Adipocyte (in vitro differentiated cells): ENCODE measurements at places on chromosomes 1 and 21.

- no peak for DNase-seq
These were observed 36.4 kb downstream of the YARS1 start for GRCh38 chr1:32780628-32781234.

DNA sequence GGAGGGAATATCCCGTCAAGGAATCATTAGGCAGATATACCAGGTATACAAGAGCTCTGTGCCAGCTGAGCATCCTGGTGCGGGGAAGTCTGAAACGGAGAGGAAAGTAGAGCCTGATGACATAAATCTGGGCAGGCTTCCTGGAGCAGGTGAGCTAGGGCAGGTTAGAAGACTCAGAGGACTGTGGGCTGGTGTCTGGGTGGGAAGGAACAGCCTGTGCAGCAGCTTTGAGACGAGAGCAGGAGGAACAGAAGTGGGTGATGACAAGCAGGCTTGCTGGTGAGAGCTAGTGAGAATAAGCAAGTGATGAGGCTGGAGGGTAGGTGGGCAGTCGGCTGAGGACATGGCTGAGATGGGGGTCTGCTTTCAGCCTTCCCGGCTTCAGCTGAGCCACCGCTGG, 6.7 kb downstream of the CELSR2 start:
- DNase-seq, result no peak

- no peak for DNase-seq
These were observed 99.7 kb upstream of the IRF2BP2 start for GRCh38 chr1:234709473-234710228.

DNA sequence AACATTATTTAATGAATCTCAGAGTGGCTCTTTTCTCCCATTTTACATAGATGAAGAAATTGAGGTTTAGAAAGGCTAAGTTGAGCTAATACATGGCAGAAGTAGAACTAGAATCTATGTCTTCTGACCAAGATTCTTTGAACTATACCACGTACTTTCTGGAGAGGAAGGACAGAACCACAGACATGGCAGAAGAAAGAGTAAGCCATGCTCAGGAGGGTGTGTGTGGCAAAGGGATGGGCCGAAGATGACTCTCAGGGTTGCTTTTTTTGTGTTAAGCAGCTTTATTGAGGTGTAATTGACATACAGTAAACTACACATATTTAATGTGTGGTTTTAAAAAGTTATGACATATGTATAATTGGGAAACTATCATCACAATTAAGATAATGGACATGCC, 69.5 kb downstream of the PEX14 start:
- no peak for DNase-seq

DNA sequence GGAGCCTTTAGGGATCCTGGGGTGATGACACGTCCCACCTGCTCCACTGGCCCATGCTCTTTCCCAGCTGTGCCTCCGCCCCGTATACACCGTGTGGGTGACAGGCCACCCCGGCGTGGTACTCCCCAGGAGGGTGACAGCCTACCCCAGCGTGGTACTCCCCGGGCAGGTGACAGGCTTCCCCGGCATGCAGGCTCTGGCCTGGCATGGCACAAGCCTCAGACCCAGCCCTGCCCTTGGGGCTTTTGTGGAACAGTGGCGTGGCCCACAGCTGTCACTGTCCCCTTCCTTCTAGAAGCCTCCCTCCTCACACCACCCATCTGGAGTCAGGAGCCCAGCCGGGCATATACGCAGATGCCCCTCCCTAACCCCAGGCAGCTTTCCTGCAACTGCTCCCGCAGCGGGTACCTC, 4.7 kb upstream of the PFKL start:
- DNase-seq, result no peak

GRCh38 chr1:230216896-230217295, 149.9 kb downstream of the GALNT2 start:
- DNase-seq, result no peak

DNA sequence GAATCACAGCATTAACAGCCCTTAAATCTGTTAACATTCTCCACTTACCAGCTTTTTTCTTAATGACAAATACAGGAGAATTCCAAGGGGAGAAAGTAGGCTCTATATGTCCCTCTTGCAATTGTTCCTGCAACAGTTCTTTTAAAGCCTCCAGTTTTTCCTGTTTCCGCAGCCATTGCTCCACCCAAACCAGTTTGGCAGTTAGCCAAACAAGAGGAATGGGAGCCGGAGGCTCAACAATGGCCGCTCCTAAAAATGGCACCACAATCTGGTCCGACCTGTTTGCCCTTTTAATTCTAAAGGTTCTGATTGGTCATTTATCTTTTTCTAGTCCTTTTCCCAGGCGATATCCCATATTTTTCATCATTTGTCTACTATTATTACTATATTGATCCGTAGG, 14.0 kb upstream of the L1TD1 start:
- DNase-seq, result no peak

GRCh38 chr1:211647711-211648121, 27.7 kb downstream of the NEK2 start:
- no peak for DNase-seq

DNA sequence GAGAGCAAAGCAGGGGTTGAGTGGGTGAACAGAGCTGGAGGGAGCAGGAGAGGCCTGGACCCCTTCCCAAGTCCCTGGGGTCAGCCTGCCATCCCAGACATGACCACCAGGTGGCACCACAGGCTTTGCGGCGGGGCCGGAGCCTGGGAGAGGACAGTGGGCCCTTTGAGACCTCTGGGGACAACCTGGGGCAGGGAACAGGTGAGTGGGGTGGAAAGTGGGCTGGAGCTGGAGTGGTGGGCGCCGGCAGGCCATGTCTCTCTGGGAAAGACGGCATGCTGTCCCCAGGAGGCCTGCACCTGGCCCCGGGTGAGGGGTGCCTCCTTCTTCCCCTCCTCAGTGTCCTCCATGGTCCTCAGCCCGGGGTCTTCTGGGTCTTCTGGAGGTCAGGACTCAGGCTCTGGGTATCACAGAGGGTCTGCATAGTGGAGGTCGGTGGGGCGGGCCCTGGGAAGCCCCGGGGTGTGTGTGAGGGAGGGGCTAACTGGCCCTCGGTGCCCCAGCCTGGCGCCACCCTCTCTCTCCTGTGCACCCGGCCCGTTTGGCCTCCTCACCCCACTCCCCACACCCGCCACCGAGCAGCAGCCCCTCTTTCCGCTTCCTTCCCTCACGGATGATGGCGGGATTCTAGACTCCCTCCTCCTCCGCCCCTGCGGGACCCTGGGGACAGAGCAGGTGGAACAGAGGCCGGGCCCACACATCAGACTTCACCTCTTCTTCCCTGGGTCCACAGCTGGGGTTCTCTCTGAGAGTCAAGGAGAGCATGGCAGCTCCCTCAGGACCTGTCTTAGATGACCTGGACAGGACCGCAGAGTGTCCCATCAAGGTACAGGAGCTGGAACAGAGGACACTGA, 28.5 kb upstream of the PKP1 start:
- peak; percentile 74 for DNase-seq

GRCh38 chr1:155976062-155976912, 2.1 kb downstream of the ARHGEF2 start:
- peak; percentile 88 for DNase-seq

- no peak for DNase-seq
These were observed 69.9 kb upstream of the GCLM start for GRCh38 chr1:93979040-93979717.

DNA sequence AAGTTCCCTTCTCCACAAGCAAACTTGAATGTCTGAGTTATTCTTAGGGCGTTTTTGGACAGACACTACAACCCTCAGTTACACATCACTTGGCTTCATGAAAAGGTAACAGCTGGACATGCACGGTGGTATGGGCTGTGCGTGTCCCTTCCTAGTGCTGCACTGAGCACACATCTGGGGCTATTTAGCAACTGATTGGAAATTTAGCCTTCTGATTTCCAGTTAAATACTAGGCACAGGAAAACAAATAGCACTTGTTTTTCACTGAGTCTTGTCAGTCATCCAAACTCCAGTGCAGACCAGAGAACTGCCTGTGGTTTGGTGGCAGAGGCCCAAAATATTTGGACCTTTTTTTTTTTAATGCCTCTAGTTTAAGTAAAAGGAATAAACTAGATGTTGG, 134.7 kb downstream of the TGFBR3 start:
- DNase-seq, result peak; percentile 89

- DNase-seq, result no peak
These were observed 3.9 kb upstream of the SFN start for GRCh38 chr1:26858891-26859640.

DNA sequence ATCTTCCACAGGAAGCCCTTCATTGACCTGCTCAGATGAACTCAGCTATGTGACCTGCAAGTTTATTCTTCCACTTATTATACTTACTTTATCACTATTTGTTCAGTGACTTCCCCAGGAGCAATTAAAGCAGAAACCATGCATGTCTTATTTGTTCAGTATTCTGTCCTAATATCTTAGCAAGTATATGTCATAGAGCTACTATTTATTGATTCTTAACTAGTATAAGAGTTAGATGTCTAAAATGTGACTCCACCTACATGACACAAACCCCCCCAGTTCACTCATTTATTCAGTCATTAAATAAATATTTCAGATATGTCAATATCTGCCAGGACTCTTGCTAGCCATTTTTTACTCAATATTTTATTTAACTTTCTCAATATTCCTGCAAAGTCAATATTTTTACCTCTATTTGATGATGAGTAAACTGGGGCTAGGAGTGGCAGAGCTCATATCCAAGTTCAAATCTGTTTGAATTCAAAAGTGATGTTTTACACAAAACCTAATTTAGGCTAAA, 469.0 kb upstream of the USP24 start:
- no peak for DNase-seq

GRCh38 chr21:45427331-45428271, 22.6 kb downstream of the COL18A1 start:
- DNase-seq, result peak; percentile 86

DNA sequence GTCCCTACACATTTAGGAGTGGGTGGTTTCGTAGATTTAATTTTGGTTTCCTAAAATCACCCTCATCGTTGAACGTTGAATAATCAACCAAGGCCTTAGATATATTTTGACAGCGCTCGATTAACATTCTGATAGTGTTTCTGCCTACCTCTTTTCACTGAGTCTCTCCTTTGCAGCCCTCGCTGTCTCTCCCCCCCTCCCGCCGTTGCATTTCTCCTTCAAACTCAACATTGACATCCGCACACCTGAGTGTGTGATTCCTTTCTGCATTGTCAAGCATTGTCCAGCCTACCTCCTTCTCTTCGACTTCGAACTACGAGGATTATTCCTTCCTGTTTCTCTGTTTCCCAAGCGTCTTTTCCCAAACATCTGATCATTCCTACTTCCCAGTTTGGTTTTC, 1.8 kb upstream of the ADAMTS1 start:
- no peak for DNase-seq

GRCh38 chr1:13836631-13837030, 136.6 kb downstream of the PRDM2 start:
- DNase-seq, result no peak

DNA sequence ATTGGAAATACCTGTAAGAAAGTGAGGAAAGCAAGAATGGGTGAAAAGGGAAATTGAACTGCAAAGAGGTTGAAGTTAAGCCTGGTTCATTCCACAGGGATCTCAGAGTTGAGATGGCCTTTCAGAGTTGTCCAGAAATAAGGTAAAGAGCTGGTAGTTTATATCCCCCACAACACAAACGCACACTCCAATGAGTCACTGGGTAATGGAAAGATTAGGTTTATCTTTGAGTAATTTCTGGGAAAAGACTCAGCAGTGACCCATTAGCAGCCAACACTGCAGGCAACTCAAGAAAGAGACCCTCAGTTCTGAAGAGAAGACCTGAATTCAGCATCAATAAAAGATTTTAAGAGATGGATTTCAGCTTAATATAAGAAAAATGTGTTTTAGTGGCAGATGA, 485.5 kb downstream of the PTPRC start:
- DNase-seq, result no peak

GRCh38 chr1:7885513-7886404, 32.9 kb upstream of the UTS2 start:
- DNase-seq, result no peak
